ENCODE measurements at places on chromosomes 1 and 21. TPM values are rescaled to one million over a fixed set of nuclear protein-coding genes. Genes with fewer than 3 reads are reported as not detected.

SPRR2B gene
- total RNA-seq: not detected

PTPN7 gene
- not detected for total RNA-seq

OR2T29 gene
- not detected for total RNA-seq

RAB7B gene
- 1.1 TPM for total RNA-seq

FAM20B gene
- total RNA-seq: 33.2 TPM

CDCA8 gene
- total RNA-seq: 1.3 TPM

AADACL3 gene
- not detected for total RNA-seq

TDRD5 gene
- 0.87 TPM for total RNA-seq

SLC45A3 gene
- 5.6 TPM for total RNA-seq

LRRC53 gene
- total RNA-seq: not detected

IRF6 gene
- 30.3 TPM for total RNA-seq

GPR37L1 gene
- total RNA-seq: 0.15 TPM

ELF3 gene
- total RNA-seq: 277 TPM

ADAMTS1 gene
- total RNA-seq: 130 TPM

CHI3L1 gene
- total RNA-seq: 0.69 TPM

HJV gene
- not detected for total RNA-seq

RASSF5 gene
- 0.52 TPM for total RNA-seq

TSPEAR gene
- not detected for total RNA-seq

RAB29 gene
- total RNA-seq: 45.7 TPM

LGR6 gene
- total RNA-seq: 0.05 TPM

SLAMF7 gene
- not detected for total RNA-seq

ERO1B gene
- 11.3 TPM for total RNA-seq

ADGRB2 gene
- 0.69 TPM for total RNA-seq

COL11A1 gene
- total RNA-seq: 25.9 TPM

BGLAP gene
- 0.15 TPM for total RNA-seq

POGK gene
- 33.9 TPM for total RNA-seq

LENEP gene
- not detected for total RNA-seq

CFAP74 gene
- not detected for total RNA-seq

C1orf185 gene
- not detected for total RNA-seq

CD160 gene
- 0.20 TPM for total RNA-seq

NTNG1 gene
- total RNA-seq: 32.8 TPM

POU2F1 gene
- 8.9 TPM for total RNA-seq

CGN gene
- 13.2 TPM for total RNA-seq
